NCI-H1694 treated with DMSO at 0.1 percent for 48 hours (cell line): ENCODE measurements at places on chromosomes 16 and 17.

DNA sequence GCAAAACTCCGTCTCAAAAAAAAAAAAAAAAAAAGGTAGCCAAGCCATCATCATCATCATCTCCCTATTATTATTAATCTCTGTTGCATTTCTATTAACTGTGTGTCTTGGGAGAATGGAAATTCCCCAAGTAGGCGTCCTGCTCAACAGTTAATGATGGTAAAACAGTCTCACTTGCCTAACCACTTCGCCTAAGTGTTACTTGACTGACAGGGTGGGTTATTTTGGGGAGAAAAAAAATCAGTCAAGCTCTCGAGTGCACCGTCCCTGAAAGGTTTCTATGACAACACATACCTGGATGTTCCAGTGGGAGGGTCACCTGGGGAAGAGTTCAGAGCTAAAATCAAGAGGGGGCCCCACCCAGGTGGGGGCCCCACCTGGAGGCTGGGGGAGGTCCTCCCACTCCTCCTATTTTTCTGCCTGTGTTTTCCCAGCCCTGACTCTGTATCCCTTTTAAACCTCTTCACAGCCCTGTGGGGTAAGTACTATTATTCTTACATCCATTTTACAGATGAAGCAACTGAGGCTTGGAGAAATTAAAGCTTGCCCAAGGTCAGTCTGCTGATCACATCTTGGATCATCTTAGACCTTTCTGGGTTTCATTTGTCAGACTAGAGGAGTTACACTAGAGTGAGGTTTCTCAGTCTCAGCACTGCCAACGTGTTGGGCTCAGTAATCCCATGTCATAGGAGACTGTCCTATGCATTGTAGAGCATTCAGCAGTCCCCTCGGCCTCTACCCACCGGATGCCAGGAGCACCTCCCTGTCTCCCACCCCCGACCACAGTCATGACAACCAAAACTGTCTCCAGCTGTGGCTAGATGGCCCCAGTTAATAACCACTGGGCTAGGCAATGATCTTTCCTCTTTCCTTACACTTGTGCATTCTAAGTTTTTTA, 11.0 kb upstream of the ABAT start:
- DNase-seq = no peak

DNA sequence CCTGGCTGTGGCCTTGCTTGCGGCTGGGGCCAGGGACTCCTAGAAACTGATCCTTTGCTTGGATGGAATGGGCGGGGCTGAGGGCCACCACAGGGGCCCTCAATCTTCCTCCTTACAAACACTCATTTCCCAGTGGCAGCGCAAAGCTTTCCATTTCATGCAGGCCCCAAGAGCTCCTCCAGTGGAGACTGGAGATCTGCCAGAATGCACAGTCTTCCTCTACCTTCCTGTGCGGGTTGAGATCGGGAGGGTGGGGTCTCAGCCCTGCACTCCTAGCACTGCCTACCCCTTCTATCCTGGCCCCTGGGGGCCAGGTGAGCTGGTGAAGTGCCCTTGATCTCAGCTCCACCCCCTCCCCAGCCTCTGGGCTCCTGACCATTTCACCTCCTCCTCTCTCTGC, 1.7 kb downstream of the NRN1L start:
- DNase-seq = no peak

GRCh38 chr16:57985204-57986181, 14.6 kb upstream of the CNGB1 start:
- DNase-seq = no peak

DNA sequence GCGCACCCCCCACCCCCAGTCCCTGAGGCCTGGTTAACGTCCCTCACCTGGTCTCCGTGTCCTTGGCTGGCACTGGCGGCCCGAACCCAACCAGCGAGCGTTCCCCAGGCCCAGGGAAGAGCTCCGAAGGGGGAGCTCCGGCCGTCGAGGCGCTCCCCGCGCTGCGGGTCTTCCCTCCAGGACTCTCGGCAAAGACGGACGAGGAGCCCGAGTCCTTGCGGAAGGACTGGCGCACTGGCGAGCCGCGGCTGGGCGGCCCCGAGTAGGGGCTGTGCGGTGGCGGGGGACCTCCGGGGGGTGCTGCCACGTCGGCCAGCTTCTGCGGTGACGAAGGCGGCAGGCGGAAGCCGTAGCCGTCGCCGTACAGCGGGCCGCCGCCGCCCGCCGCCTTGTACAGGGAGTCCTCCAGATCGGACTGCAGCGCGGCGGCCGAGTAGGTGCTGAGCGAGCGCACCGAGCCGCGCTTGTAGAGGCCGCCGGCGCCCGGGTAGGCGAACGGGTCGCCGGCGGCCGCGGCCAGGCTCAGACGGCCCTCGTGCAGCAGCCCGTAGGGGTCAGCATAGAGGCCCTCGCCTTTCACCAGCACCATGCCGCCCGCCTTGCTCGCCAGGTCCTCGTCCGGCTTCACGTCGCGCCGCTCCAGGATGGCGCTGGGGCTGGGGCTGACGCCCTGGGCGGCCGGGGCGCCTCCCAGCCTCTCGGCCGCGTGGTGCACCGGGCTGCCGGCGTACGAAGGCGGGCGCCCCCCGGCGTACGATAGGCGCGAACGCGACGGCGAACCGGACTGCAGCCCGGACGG, 44.1 kb downstream of the SRCIN1 start:
- DNase-seq = no peak

DNA sequence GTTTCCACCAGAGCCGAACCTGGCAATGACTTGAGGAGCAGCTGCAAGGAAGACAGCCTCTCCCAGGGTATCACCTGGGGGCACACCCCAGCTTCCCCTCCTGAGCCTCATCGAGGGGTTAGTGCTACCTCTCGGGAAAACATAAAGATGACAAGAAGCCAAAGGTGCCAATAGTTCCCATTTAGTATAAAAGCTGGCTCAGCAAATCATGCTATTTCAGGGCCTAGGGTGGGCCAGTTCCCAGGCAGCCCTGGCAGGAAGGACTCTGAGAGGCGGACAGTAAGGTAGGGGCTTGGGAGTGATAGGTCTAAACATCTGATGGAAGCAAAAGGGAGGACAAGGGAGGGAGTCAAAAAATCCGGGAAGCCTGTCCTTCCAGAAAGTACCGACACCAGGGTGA, 46.2 kb downstream of the SOST start:
- no peak for DNase-seq

- DNase-seq = no peak
Measured at GRCh38 chr17:19418251-19418992, 7.4 kb downstream of the RNF112 start.

- DNase-seq = no peak
Measured at GRCh38 chr17:73733517-73733916, 89.3 kb upstream of the SDK2 start.
